ENCODE measurements at places on chromosomes 5 and 9.

GRCh38 chr9:84670138-84671041, 861 bp downstream of the NTRK2 start:
- no peak for DNase-seq

DNA sequence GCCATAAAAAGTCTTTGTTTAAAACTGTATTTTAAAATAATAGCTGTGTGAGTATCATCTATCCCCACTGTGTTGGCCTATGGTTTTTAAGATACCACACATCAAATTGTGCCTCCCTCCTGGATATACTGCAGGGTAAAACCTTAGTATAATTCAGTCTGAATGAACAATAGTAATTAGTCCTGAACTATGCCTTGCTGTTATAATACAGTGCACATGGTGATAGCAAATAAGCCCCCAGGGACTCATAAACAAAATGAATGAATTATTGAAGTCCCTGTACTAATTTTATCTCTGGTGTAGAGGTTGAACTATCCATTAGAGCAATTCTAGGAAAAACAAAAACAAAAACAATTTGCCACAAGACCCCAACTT, 142.7 kb upstream of the ADAMTSL1 start:
- no peak for DNase-seq

DNA sequence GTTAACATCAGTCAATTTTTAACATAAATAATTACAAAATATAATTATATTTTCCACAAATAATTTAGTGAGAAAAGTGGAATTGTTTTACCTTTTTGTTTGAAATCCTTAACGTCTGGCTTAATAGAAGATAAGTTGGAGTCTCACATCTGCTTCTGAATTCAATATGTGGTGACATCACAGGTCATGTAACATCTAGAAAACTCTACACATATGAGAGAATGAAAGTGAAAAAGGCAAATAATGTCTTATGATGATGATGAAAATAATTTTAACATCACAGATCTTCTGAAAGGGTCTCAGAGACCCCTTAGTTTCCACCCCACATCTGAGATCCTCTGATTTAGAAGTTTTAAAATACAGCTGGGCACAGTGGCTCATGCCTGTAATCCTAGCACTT, 81.5 kb downstream of the PRKACG start:
- DNase-seq = no peak

GRCh38 chr5:126354012-126354857, 69.0 kb upstream of the GRAMD2B start:
- no peak for DNase-seq

DNA sequence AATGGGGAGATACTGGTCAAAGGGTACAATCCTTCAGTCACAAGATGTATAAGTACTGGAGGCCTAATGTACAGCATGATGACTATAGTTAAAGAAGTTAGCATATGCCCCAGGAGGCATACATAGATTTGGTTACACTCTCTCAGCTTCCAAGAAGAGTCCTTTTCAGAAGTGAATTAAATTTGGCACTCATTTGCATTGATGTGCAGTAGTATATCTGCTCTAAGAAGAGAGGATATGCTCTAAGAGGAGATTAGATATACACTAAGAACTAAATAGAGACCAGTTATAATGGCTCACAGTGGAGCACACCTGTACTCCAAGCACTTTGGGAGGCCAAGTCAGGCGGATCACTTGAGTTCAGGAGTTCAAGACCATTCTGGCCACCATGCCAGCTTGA, 139.5 kb upstream of the MINAR2 start:
- no peak for DNase-seq

- DNase-seq = no peak
Measured at GRCh38 chr5:65800775-65801174, 78.8 kb downstream of the NLN start.

- no peak for DNase-seq
Measured at GRCh38 chr5:79689541-79690466, at the start of gene CMYA5. CMYA5 (plus strand) TSS chr5:79689836; CDS start chr5:79689908, 72 bp downstream.

DNA sequence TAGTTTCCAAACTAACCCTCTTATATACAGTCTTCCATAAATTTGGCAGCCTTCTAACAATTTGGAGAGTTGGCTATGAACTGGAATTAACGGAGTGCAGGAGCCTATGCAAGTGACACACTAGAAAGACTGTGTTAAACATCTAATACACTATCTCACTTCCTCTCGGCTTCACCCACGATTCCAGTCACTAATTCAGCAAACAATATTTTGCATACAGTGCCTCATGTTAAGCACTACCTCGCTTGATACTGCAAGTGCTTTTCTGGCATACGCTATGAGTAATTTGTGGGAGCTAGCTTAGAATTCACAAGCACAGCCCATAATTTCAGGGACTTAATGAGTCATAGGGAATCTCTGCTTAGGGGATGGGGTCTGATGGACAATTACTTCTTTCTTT, 102.5 kb downstream of the ST8SIA4 start:
- no peak for DNase-seq

DNA sequence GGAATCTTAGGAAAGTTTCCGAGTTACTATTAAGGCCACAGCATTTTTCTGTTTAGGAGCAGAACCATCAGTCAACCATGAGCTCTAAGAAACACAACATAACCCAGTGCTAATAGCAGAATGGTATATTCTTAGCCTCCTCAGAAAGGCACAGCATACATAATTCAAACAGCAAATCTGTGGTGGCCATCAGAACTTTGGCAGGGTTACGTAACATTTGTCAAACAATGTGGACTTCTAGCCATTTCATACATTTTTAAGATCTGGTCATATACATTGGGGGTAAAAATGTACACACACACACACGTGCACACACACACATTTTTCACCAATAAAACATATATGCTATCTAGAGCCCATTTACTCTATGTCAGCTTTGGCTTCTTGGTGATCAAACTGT, 225.2 kb downstream of the GNA14 start:
- no peak for DNase-seq

GRCh38 chr9:105328296-105328695, 83.8 kb downstream of the SLC44A1 start:
- DNase-seq = no peak

DNA sequence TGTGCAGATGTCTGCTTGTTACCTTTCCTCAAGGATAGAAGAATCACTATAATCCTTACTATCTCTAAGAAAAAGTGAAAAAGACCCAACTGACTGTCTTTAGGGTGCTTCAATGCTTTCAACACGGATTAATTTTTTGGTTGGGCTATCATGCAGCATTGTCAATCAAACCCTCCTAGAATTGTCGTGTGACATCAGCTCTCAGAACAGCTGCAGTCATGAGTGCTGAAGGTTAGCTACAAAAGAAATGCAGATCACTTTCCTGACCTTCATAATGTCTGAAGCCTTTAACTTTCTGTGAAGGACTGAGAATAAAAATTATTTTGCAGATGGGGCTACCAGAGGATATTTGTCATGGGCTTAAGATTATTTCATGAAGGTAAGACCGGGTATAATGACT, 107.9 kb upstream of the EFNA5 start:
- DNase-seq = no peak

GRCh38 chr5:15763754-15764153, 263.8 kb downstream of the FBXL7 start:
- DNase-seq = no peak

GRCh38 chr9:95211028-95211427, 106.5 kb downstream of the FANCC start:
- no peak for DNase-seq

- no peak for DNase-seq
Measured at GRCh38 chr5:140311011-140311467, 8.1 kb upstream of the PFDN1 start.

DNA sequence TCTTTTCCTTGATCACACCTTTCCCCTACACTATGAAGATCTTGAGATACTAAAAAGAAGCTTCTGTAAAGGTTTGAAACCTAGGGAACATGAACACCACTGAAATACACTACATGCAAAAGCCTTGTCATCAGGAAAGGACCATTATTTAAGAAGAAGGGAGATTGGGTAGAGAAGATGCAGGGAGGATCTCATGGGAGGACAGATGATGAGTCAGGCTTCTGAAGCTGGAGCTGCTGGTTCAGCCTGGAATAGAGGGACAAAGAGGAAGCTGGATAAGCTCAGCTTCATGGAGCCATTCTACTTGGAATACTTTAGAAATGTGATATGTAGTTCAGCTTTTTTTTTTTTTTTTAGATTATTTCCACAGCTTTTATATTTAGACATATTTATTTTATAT, 169.8 kb downstream of the MAN2A1 start:
- no peak for DNase-seq

DNA sequence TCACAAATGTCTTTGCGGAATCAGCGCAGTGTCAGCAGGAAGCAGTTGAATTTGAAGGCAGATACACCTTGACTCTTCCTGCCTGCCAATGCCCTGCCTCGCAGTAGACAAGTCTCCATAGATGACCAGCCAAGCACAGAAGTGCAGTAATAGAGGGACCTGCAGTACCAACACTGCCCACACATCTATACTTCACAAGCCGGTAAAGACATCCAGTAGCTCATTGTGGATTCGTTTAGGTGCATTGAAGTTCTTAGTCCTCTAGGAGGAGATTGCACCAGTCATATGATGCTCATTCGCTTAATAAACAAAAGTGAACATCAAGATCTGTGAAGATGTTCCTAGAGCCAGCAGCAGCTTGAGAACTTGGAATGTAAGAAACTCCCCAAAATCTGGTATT, 7.1 kb upstream of the IFNA2 start:
- DNase-seq = no peak

DNA sequence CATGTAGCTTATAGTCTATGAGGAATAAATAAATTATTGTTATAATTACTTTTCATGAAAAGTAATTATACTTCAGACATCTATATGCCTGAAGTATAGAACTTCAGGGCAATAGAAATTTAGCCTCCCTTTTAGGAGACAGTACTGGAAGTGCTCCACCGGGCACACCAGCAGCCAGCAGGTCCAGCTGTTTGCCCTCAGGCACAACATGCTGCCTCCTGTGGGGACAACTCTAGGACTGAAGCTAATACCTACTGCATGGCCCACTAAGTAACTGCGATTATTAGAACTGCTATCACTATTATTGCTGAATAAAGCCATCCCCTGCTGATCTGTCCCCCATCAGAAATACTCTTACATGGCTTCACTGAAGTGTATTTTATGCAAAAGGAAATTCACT, 329.6 kb downstream of the MED10 start:
- DNase-seq = no peak

- no peak for DNase-seq
Measured at GRCh38 chr5:35009657-35010056, 38.1 kb downstream of the AGXT2 start.

DNA sequence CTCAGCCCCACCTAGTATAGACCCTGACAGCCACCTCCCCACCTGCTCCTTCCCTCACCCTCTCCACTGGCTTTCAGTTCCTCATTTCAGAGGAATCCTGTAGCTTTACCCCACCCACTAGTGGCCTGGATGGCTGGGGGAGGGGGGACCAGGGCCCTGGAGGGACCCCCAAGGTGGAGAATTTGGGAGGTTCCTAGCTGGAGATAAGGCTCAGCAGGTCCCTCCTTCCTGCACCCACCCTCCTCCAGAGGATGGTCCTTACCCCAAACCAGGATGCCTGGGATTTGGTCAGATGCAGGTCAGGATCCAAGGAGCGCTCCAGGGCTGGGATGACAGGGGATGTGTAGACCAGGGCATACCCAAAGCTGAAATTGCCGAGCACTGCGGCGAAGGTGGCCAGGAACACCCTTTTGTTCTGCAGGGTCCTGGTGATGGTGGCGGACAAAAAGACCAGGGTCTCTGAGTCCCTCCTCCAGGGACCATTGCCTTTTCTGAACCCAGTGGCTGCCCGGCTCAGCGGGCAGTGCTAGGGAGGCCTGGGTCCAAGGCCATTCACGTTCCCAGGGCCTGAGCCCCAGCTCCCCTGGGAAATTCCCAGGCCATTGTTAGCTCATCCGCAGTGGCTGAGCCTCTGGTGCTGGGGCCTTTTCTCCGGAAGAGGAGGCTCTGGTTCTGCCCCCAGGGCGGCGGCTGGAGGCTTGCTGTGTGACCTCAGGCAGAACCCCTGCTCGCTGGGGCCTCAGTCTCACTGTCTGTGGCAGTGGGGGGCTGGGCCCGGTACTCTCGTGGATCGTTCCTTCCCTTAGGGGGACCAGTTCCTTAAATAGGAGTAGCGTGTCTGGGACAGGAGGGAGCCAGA, 678 bp downstream of the SLC2A6 start:
- DNase-seq = no peak

DNA sequence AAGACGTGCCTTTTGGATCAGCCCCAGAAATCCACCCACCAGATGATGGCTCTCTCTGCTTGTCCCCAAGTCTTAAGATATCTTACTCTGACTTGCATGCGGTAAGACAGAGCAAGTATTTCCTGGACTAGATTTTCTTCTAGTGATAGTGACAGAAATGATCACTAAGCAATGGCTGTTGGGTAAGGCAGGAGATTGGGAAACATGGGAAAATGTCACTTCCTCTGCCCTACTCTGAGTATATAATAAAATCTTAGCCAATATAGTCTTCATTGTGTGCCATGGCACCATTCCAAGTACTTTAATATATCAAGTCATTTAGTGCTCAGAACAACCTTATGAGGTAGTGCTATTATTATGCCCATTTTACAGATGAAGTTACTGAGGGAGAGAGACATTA, 31.0 kb upstream of the GNA14 start:
- no peak for DNase-seq

DNA sequence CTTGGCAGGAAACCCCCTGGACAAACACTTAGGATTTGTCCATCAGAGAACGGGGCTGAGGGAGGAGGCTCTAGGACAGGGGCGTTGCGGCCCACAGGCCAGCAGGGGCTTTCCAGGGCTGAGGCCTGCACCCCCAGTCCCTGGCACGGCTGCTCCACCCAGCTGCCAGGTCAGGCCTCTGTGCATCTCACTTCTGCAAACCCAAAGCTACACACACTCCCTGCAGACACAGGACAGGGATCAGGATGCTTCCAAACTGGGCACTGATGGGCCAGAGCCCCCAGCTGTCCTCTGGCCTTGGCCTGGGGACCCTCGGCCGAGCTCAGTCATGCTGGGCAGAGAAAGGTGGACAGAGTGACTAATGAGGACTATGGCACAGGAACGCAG, 106.2 kb upstream of the SARDH start:
- no peak for DNase-seq

- no peak for DNase-seq
Measured at GRCh38 chr9:7844242-7844641, 44.7 kb upstream of the DMAC1 start.

DNA sequence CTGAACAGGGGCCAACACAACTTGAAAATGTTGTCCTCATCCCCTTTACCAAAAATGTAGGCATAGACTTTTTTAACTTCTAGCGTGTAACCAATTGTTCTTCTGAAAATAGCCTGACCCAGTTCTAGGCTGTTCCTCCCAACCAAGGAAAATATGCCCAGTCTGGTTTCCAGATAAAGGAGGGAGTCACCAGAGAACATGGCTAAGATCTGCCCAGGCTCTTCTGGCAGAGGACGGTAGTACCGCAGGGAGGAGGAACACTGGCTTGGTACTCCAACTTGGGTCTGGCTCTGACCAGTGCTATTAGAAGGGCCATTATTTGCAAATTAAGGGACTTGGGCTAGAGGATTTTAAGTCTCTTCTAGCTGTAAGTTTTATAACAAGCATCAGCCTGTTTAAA, 63.1 kb downstream of the GRAMD2B start:
- no peak for DNase-seq

- no peak for DNase-seq
Measured at GRCh38 chr5:110644357-110644756, 82.1 kb downstream of the TMEM232 start.

- DNase-seq = no peak
Measured at GRCh38 chr5:107766439-107766838, 95.7 kb upstream of the EFNA5 start.

All from stimulated activated CD4-positive, alpha-beta T cell treated with anti-CD3 and anti-CD28 coated beads, Interleukin-4, amount 100 ng/mL, for 1 hour (primary cell).